ENCODE measurements at places on chromosomes 3 and 15.
A peak's percentile ranks its signal among the peaks of the same experiment; 100 is the strongest.

DNA sequence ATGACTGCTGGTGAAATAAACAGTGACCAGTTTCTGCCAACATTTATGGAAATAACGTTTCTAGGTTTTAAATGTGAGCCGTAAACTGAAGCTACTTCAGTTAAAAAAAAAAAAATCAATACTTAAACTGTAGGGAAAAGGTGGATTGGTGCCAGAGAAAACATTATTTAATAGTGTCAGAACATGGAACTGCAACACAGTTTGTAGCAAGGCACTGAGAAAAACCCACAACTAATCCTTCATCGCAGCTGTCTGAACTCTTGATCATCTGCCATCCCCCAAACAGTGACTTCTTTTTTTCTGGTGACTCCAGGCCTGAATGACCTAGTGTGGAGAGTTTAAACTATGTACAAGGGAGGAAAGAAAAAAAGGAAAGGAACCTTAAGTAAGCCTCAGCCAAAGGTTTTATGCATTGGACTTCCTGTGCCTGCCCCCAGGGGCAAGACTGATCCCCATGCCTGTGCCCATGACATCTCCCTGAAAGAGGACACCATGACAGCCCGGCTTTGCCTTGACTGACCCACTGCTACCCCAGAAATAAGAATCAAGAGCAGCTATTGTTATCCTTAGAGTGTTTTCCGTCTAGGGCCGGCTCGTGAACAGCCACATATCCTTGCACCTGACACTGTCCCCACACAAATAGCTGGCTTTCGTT lies 33.1 kb downstream of the CRTAP start:
- no peak for DNase-seq

- DNase-seq = no peak
Measured at GRCh38 chr3:31448882-31449243, 83.9 kb upstream of the STT3B start.

- peak; percentile 69 for DNase-seq
Measured at GRCh38 chr15:88635318-88635717, 3.5 kb upstream of the ISG20 start.

DNA sequence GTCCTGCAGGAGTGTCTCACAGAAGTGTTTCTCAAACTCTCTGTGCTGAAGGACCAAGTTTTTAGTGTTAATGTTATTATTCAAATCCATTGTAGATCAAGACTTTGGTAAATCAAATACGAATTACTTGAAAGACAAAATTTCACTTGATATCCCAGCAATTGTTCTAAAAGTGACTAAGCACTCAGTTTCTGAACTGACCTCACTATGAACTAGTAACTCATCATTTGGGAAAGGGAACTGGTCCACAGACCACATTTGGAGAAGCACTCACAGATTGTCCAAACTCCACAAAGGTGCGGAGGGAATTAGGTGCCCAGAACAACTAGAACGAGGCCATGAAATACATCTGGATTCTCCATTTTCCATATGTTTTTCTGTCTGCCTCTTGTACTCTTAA lies 25.6 kb downstream of the FAM43A start:
- no peak for DNase-seq

DNA sequence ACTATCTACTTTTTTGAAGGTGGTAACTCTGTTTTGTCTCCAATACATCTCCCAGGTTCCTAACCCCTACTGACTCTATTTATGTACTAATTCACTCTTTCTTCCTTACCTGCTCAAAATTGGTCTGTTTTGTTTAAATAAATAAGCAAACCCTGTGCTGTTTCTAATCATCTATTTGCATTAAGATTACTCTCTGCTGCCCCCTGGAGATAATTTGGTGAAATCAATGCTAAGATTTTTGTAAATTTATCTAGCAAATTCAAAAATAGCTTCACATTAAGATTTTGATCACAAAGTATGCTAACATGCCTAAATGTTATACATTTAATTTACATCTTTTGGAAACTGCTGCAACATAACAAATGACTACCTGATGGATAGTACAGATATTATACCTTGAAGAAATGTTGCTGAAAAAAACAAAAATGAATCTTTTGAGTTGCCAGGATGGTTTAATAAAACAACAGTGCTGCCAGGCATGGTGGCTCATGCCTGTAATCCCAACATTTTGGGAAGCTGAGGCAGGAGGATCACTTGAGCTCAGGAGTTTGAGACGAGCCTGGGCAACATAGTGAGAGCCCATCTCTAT lies 4.4 kb upstream of the CD200R1 start:
- DNase-seq = peak; percentile 79

DNA sequence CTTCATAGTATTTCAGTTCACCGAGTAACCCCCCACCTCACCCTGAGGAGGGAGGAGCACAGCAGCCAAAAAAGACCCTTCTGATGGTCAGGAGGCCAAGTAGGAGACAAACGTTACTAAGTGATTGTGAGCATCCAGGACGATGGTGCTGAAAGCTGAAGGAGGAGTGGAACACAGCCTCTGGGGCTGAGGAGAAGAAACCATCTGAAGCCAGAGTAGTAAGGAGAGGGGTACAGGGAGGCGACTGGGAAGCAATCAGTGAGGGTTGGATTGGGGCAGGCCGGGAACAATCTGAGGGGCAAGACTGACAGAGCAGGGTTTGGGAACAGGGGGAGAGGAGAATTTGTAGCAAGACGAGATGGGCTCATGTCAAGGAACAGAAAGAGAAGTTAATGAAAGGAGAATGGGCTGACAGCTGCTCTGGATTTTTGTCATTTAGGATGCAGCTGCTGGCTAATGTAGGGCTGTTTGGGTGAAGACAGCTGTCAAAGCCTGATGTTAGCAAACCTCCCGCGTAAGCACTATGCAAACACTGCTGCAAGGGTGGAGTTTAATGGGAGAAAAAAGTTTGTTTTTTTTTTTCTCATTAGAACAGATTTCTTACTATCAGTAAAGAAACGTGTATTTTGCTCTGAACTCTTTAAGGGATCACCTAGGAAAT lies 622.2 kb downstream of the EDEM1 start:
- DNase-seq = no peak

GRCh38 chr3:69541711-69542088 lies 155.8 kb upstream of the FRMD4B start:
- DNase-seq = no peak

GRCh38 chr3:46184469-46184868 lies 23.6 kb downstream of the CCR1 start:
- no peak for DNase-seq

DNA sequence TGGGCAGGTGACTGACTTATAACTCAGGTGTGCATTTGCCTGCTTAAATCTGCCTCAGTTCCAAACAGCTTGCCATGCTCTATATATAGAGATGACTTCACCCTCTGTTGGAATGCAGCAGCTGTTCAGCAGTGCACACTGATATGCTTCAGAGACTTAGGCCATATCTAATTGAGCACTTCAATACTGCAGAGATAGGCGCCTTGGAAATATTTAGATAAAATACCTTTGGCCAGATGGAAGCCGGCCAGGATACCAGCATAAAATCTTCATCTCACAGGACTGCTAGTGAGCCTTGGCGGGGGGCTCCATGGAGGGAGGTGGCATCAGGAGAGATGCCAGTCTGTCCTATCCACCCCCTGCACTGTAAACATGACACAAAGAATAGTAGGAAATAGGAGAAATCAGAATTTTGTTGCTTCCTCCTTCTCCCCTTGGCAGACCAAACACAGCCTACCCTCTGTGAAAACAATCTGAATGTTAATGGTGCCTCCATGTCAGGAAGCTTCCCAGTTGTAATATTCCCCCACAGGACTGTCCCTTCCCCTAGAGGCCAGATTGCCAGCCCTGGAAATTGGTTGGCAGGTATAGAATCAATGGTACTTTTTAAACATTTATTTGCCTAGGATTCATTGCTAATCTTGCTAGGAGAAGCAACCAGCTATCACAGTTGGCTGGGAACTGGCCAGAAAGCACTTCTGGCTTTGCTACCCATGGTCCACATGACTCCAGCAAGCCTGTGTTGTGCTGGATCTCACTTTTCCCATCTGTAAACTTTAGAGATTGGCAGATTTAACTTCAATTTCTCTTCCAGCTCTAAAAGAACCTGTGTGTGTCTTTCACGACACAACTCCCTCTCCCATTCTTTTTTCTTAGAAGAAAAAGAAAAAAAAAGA lies 215.5 kb upstream of the KCNMB2 start:
- no peak for DNase-seq

DNA sequence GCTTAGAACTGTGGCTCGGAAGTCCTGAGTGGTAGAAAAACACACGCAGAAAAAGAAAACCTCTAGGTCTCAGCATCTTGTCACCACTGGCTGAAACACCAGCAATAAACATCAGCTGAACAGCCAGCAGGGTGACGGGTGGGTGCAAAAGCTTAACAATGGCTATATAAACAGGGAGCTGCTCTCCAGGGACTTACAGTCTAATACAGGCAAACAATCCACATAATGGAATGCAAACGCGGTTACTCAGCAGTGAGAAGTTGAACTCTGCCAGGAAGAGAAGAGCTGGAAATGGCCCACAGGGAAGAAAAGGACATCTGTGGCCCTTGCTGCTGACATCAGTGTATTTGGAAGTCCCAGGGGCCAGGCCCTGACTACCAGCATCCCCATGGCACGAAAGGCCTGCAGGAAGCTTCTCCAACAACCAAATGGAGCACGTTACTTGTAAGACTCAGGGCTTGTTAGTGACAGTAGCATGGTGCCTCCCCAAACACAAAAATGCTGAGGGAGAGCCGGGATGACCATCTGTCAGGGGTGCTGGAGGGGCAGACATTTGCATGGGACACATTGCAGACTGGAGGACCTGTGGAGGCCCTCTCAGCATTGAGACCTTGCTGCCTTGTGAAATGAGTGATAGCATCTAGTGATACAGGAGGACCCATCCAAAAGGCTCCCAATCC lies 3.0 kb downstream of the HEG1 start:
- no peak for DNase-seq

DNA sequence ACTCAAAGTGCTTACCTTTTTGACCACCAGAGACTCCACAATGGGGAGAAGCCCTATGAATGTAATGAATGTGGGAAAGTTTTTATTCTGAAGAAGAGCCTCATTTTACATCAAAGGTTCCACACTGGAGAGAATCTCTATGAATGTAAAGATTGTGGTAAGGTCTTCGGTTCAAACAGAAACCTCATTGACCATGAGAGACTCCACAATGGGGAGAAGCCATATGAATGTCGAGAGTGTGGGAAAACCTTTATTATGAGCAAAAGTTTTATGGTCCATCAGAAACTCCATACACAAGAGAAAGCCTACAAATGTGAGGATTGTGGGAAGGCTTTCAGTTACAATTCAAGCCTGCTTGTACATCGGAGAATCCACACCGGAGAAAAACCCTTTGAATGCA lies 5.5 kb upstream of the ZNF35 start:
- DNase-seq = no peak

DNA sequence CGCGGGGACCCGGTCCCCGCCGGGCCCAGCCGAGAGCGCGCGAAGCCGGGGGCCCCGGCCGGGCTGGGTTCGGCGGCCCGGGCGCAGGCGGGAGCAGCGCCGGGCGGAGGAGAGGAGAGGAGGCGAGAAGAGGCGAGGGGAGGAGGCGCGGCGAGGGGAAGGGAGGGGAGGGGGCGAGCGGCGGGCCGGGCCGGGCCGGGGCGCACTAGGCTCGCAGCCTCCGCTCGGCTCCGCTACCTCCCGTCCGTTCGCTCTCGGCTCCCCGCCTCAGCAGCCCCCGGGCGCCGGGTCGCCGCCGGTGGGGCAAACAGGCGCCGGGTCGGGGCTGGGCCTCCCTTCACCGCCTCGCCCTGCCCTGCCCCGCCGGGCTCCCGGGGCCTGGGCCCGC lies 351 bp downstream of the INSYN1 start:
- no peak for DNase-seq

- no peak for DNase-seq
Measured at GRCh38 chr15:56963710-56964109, 45.3 kb downstream of the TCF12 start.

GRCh38 chr3:61894988-61895935 lies 333.9 kb downstream of the PTPRG start:
- peak; percentile 29 for DNase-seq

GRCh38 chr3:160695003-160695402 lies 18.0 kb downstream of the ARL14 start:
- DNase-seq = no peak

DNA sequence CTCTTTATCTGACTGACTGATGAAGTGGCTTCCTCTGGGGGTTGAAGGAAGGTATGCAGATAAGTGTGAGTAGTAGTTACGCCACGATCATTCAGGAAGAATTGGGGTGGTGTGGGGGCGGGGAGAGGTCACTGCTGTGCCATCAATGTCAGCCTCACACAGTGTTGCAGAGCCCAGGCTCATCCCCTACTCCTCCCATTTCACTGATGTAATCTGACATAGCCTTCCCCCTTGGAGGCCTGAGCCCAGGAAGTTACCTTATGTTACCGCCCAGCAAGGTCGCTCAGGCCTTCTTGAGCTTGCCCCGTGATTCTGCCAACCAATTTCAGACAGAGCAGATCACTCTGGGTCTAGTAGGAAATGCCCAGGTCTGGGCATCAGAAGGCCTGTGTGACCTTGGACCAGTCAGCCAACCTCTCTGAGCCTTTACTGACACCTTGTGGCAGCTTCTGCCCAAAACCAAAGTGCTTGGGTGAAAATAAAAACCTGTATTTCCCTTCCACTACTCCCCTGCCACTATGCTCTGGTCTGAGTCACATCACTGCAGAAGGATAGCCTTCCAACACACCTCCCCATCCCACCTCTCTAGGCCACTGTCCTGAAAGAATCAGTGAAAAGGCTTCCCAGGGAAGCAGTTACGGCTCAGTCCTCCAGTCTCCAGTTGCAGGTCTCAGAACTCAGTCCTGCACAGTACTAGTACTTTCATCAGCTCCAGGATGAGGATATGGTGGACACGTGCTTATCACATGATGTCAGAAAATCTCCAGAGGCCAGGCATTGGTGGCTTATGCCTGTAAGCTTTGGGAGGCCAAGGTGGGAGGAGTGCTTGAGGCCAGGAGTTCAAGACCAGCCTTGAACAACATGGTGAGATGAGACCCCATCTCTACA lies 28.1 kb upstream of the INSYN1 start:
- DNase-seq = no peak

DNA sequence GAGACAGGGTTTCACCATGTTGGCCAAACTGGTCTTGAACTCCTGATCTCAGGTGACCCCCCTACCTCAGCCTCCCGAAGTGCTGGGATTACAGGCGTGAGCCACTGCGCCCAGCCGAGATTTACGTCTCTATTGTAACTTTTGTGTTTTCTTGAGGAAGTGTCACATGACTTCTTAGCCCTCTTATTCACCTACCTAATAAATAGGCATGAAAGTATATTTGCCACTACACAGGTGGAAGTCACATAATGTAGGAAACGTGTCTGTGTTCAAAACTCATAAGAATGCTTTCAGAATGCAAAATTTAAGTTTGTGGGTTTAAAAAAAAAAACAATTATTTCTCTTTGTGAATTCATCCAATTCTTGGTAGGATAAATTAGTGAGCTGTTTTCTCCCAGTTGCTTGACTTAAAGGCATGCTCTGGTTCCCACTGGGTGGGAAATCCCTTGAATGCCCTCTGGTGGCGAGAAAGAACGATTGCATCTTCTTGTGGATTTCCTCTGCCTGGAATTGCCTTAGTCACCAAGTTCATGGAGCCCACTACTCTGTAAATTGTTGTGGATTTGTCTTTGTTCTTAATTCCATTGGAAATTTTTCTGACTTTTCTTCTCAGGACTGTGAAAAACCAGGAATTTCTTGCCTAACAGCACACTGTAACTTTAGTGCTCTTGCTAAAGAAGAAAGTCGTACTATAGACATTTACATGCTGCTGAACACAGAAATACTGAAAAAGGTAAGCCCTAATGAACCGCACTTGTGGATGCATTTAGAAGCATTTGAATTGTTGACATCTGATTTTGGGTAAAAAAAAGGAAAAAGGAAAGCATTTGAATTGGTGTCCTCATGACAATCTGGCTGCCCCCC lies 82.2 kb upstream of the CTDSPL start:
- DNase-seq = peak; percentile 28

Data from CD4-positive, alpha-beta T cell treated with Interleukin-2 at 100 ng/mL for 4 hours (primary cell).